Right atrium auricular region (tissue), 2 donors: ENCODE measurements at places on chromosomes 2 and 18.

GRCh38 chr2:98598781-98599428 lies 9.4 kb downstream of the COA5 start:
- DNase-seq: no peak

GRCh38 chr2:9256570-9257043 lies 50.0 kb downstream of the ASAP2 start:
- no peak for DNase-seq

DNA sequence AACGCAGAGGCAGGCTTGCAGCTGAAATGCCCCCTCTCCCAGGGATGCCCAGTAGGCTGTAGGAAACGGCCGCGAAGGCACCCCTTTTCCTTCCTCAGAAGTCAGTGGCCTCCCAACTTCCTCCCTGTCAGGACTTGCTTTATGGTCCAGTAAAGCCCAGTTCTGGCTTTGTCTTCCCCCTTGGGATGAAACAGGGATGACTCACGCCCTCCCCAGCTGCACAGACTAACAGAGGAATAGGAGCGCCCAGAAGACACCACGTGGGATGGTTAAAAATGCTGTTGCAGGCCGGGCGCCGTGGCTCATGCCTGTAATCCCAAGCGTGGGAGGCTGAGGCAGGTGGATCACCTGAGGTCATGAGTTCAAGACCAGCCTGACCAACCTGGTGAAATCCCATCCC lies 6.9 kb downstream of the CREG2 start:
- DNase-seq: peak; percentile 61

GRCh38 chr2:171706152-171706803 lies 19.0 kb downstream of the DYNC1I2 start:
- DNase-seq: no peak

DNA sequence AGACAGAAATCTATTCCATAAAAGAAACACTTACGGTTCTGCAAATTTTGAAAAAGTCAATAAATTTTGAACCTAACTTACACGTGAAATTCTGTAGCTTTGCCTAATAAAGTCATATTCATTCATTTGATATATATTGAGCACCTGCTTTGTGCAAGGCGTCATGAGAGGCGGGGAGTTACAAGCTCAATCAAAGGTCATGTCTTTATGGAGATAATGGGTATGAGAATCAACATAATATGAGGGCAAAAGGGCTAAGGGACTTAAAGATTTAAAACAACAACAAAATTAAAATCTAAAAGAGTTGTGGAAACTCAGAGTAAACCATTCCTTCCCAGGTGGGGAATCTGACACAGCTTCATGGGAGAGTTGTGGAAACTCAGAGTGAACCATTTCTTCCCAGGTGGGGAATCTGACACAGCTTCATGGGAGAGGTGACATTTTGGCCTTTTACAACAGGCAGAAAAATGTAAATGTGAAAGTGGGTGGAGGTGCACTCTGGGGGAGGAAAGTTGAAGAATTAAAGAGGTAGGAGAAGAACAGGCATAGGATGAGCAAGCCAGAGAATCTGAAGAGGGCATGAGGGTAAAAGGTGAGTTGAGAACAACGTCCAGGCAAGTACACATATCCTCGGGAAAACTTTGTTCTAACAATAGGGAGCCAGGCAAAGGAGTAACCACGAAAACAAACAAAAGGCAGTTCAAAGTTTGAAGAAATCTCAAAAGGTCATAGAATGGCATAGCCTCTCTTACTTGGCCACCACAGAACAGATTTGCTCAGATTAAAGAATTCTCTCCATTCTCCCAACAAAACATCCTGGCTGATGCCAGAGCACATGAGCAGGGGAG lies 49.5 kb upstream of the CD226 start:
- no peak for DNase-seq

- no peak for DNase-seq
Measured at GRCh38 chr2:191931329-191931728, 84.4 kb upstream of the CAVIN2 start.

GRCh38 chr2:41510108-41510507 lies 537.7 kb upstream of the PKDCC start:
- no peak for DNase-seq

DNA sequence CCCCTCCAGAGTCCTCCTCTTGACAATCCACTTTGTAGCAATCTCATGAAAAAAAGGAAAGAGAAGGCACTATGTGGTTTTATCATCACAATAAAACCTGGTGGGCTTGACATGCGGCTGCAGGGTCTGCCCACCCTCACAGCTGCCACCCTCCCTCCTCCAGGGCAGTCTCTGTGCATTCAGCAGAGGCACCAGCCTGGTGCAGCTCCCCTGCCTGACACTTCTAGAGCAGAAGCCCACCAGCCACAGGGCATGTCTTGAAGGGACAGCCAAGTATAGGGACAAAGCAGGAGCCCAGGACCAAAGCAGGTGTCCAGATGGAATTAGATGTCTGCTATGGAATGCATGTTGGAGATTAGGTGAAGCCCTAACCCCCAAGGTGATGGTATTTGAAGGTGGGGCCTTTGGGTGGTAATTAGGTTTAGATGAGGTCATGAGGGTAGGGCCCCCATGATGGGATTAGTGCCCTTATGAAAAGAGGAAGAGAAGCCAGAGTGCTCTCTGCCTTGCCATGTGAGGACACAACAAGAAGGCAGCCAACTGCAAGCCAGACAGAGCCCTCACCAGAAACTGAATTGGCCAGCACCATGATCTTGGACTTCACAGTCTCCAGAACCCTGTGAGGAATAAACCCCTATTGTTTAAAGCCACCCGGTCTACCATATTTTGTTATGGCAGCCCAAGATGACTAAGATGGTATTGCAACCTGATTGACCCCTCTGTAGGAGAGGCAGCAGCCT lies 86.9 kb downstream of the MCFD2 start:
- no peak for DNase-seq

DNA sequence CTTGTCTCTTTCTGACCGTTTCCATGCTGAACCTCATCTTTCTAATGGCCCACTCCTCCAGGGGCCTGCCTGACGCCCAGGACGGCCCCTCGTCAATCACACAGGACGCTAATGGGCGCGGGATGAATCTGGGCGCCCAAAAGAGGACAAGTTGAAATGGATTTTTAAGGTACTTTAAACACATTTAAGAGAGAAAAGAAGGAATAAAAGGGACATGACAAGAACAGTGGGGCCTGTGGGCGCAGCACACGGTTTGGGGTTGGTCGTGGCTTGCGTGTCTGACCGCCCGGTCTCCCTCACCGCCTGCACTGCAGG lies 607 bp upstream of the UBE2F start:
- no peak for DNase-seq

DNA sequence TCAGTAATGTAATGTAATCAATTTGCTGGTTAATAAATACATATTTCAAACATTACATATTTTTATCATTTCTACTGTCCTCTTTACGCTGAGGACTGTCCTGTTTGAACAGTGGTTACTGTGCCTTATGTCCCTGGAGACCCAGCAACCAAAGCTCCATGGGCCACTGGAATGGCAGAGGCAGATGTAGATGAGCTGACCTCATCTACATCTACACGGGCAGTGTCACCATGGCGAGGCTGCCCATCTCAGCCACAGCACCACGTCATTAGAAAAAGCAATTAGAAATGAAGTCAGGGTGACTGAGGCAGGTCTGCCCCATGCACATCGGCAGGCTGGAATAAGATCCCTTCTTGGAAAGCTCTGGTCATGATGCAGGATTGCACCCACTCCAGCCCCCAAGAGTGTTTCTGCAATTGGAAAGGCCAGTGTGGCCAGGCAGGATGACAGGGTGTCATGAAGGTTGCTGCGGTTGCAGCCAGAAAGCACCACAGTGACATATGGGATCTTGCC lies 237.5 kb downstream of the NDUFA10 start:
- no peak for DNase-seq

GRCh38 chr2:107437807-107438206 lies 388.9 kb upstream of the RGPD4 start:
- no peak for DNase-seq
